Hematopoietic multipotent progenitor cell (in vitro differentiated cells): ENCODE measurements at places on chromosomes 13 and 19. TPM values are rescaled to one million over a fixed set of nuclear protein-coding genes. Genes with fewer than 3 reads are reported as not detected.

DNA sequence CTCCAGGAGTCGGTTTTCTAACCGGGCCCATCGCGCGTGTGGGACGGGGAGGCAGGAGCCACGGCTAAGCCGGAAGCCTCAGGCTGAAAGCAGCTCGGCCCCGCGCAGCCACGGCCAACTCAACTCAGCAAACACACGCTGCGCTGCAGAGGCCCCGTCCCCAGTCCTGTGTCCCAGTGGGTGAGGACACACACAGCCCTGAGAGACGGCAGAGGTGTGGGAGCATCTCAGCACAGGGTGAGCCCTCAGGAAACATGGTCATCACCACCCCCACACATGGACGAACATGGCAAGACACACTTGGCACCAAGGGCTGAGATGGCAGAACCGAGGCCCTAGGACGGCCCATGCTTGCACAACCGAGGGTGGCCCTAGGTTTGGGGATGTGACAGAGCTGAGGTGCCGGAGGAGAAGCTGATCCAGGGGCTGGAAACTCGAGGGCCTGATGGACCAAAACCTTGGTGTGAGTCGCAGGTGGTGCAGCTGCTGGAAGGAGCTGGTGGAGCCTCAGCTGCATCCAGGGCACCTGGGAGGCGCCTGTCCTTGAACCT lies 29.0 kb upstream of the C13orf46 start:
- no peak for DNase-seq

DNA sequence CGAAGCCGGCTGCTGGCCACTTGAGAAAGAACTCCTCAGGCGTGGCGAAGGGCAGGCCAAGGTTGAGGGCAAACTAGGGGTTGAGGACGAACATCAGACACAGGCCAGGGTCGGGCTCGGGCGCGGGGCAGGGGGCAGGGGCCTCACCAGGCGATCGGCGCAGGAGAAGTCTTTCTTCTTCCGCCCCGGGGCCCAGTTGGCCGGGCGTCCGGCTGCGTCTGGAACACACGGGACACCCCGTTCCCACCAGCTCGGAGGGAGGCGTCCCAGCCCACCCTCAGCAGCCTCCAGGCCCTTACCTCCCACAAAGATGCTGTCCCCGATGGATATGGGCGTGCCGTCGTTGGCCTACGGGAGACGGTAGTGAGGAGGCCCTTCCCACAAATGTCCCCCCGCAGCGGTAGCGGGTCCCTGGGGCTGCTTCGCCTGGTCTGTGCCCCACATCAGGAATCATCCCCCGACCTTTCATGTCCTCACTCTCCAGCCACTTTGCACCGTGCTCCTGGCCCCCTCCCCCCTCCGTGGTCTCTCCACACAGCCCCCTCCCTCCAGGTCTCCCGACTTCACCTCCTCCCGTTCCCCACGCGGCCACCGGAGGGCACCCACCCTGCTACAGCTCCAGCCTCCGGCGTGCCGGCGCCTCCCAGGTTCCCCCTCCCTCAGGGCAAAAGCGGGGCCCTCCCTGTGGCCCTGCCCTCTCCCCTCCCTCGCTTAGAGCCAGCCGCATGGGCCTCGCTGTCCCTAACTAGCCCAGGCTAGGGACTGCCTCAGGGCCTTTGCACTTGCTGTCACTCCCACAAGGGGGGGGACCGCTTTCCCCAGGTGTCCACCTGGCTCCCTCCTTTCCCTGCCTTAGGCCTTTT lies 4.8 kb downstream of the PNKP start:
- peak; percentile 31 for DNase-seq

DNA sequence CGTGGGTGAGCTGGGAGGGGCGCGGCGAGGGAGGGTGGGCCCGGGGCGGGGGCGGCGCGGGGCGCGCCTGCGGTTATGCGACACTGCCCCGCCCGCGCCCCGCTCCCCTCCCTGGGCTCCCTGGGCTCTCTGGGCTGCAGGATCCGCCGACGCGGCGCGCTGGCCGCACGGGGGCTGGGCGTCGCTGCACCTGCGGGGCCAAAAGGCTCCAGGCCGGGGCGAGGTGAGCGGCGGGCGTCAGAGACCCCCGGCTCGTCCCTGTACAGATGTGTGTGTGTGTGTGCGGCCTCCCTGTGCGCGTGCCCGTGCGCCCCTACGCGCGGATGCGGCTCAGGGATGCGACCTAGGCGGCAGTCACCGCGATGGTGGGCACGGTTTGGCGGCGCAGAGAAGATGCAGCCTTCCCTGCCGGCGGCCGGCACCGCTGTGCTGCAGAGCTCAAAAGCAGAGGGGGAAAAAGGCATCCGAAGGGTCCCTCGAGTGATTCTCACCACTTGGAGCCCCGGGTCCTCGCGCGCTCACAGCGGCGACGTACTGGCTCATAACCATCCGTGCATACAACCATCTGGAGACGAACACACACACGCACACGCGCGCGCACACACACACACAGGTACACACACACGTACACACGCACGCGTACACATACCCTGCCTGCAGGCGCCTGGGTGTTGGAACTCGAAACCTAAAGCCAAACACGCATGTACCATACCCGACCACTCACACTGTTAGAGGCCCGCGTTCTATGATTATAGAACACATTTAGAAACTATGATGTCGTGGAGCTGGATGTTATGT lies 709 bp downstream of the ATP8A2 start:
- peak; percentile 6 for DNase-seq

The NLRP9 gene
- not detected for total RNA-seq

GRCh38 chr19:48342841-48343540 lies 17.6 kb downstream of the EMP3 start:
- DNase-seq: no peak

The ZNF607 gene
- total RNA-seq: 4.3 TPM

DNA sequence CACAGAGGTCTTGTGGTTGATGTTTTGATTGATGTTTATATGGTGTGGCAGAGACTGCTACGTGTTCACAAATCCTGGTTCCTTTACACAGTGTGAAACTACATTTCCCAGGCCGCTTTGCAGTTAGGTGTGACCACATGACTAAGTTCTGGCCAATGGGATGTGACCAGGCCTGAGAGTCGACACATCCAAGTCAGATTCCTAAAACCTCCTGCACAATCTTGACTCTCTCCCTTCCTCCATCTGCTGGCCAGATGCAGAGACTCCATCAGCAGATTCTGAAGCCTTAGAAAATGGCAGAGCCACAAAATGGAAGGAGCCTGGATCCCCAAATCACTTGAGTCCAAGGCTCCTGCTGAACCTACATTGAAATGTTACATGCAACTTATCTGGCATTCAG lies 12.6 kb downstream of the CD37 start:
- peak; percentile 40 for DNase-seq

DNA sequence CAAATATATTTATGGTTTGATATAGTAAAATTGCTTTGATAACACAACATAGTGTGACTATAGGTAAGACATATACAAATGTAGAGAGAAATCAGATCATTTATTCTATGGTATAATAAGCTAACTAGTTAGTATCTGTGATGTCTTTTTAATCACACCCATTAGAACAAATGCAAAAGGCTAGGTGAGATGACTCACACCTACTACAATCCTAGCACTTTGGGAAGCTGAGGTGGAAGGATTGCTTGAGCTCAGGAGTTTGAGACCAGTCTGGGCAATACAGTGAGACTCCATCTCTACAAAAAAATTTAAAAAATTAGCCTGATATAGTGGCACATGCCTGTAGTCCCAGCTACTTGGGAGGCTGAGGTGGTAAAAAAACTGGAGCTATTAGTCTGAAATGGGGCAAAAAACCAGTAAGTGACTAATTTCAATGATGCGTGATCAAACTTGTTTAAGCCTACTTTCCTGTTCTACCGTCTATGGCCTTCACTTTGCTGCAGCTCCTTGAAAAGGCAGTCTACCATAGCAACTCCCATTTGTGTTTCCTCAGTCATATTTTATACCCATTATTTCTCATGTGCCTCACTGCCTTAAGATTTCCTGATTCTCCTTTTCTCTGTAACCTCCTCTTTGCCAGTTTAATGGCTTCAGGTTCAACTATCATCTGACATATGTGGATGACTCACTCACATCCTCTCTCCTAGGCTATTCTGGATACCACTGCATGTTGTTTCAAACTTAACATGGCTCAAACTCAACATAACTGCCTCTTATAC lies 12.5 kb downstream of the ALG5 start:
- DNase-seq: no peak

DNA sequence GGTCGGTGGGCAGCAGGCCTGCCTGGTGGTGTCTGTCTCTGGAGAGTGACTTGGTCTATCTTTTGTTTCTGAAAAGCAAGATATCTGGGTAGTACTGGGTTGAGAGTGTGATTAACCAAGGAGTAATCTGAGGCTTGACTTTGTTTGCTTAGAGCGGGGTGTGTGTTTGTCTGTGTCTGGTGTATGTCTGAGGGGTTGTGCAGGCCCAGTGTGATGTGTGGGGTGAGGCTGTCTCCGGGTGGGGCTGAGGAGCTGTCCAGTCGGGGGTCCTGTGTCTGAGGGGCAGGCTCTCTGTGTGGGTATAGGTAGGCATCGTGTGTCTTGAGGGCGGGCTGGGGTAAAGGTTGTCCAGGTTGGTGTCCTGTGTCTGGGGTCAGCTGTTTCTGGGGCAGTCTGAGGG lies 11.1 kb upstream of the TIMM50 start:
- no peak for DNase-seq

GRCh38 chr13:19961489-19961888 lies 3.0 kb downstream of the ZMYM2 start:
- no peak for DNase-seq

GRCh38 chr19:9474975-9475374 lies 23.4 kb downstream of the ZNF560 start:
- DNase-seq: no peak

DNA sequence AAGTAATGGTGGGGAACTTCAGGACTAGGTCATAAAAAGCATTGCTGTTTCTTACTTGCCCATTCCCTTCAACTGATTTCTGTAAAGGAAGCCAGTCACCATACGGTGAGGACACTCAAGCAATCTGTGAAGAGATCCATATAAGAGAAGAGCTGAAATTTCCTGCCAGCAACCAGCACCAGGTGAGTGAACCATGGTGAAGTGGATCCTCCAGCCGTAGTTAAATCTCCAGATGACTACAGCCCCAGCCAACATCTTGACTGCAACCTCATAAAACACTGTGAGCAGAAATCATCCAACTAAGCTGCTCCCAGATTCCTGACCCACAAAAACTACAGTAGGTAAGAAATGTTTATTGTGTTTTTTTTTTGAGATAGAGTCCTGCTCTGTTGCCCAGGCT lies 3.8 kb upstream of the SLC6A16 start:
- no peak for DNase-seq

The FGF22 gene
- under 0.01 TPM for total RNA-seq

- DNase-seq: no peak
Observed at GRCh38 chr13:58119351-58119750, 487.8 kb downstream of the PCDH17 start.

The USHBP1 gene
- total RNA-seq: 0.27 TPM

The PEAK3 gene
- under 0.01 TPM for total RNA-seq

DNA sequence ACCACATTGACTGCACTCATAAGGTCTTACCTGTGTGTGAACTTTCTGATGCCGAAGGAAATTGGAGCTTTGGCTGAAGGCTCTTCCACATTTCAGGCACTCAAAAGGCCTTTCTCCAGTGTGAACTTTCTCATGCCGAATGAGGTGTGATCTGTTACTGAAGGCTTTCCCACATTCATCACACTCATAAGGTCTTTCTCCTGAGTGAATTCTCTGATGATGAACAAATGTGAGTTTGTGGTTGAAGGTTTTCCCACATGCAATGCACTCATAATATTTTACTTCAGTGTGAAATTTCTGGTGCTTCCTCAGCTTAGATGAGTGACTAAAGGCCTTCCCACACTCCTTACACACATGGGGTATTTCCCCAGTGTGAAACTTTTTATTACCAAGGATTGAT lies 5.7 kb downstream of the ZNF132 start:
- no peak for DNase-seq

The TLE6 gene
- 0.27 TPM for total RNA-seq

DNA sequence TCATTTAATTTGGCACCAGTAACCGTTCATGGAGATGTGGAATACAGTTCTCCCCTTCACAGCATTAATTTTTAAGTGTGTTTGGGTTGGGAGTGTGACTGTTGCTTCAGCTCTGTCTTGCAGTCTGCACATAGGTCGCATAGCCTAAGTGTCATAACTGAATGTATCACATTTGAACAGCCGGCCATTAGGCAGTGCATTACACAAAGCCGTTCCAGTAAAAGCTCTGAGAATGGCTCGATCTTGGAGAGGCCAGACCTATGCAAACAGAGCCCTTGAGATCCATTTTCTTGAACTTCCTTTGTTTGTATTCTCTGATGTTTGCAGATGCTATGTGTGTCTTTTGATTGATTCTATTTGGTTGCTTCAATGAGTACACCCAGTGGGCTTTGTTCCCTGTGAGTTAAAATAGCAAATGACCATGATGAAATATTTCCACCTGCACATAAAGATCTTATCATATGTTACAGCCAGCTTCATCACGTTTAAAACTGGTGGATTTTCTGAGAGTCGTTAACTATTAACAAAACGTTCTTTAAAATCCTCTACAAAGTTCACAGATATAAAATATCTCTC lies 1104.9 kb upstream of the SLC10A2 start:
- DNase-seq: no peak

- no peak for DNase-seq
Observed at GRCh38 chr13:101384929-101385328, 31.4 kb downstream of the NALCN start.

- DNase-seq: no peak
Observed at GRCh38 chr19:3577723-3578344, 5.1 kb downstream of the HMG20B start.

DNA sequence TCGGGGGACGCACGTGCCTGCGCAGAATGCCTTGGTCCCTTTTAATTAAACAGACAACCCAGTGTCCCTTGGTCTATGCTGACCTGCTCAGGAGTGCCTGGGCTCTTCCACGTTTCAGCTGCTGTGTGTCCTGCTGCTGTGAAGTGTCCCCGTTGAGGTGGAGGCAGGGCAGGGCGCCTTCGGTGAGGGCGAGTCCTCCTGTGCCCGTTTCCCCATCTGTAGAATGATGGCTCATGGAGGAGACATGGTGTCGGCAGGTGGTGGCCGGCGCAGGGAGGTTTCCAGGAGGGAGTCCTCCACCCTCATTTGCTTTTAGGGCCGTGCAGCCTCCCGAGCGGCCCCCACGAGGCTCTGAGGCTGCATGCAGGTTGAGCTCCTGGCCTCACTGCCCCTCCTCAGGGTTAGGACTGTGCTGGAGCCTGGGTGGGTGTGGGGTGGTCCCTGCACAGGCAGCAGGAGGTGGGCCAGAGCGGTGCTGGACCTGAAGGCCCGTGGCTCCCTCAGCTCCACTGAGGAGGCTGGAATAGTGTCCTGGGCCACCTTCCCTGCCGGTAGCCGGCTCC lies 8.8 kb downstream of the STK11 start:
- DNase-seq: no peak

GRCh38 chr13:41900918-41901317 lies 60.0 kb downstream of the VWA8 start:
- no peak for DNase-seq

- no peak for DNase-seq
Observed at GRCh38 chr13:50038266-50038665, 23.0 kb downstream of the KCNRG start.

The TMC4 gene
- total RNA-seq: under 0.01 TPM

- DNase-seq: no peak
Observed at GRCh38 chr19:15280915-15281683, 48.9 kb upstream of the EPHX3 start.

- DNase-seq: no peak
Observed at GRCh38 chr13:72314210-72314609, 413.2 kb downstream of the MZT1 start.

- no peak for DNase-seq
Observed at GRCh38 chr13:46383383-46383782, 3.7 kb downstream of the RUBCNL start.

GRCh38 chr13:70874636-70875035 lies 766.4 kb upstream of the KLHL1 start:
- peak; percentile 61 for DNase-seq

- DNase-seq: peak; percentile 74
Observed at GRCh38 chr19:49533551-49534488, 6.0 kb downstream of the RCN3 start.

GRCh38 chr13:45243077-45243476 lies 42.2 kb upstream of the KCTD4 start:
- DNase-seq: no peak

The MICU2 gene
- 53.6 TPM for total RNA-seq
